ENCODE measurements at places on chromosomes 16 and 17.

- DNase-seq, result no peak
Measured at GRCh38 chr17:51888816-51889215, 269.7 kb downstream of the CA10 start.

DNA sequence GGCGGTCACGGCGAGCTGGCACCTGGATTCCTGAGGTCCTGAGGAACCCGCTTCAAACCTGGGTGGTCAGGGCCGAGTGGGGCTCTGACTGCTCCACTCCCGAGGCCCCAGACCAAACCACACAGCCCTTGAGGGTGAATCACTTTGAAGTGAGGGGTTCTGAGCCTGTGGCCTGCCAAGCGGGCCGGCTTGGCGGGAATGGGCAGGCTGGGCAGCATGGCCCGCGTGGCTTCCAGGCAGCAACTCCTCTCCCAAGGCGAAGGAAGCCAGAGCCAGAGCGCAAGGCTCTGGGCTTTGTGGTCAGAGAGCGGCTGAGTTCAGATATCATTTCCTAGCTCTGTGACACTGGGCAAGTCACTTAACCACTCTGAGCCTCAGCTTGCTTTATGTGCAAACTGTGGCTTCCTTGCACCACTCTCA lies 42.7 kb downstream of the CMIP start:
- no peak for DNase-seq

DNA sequence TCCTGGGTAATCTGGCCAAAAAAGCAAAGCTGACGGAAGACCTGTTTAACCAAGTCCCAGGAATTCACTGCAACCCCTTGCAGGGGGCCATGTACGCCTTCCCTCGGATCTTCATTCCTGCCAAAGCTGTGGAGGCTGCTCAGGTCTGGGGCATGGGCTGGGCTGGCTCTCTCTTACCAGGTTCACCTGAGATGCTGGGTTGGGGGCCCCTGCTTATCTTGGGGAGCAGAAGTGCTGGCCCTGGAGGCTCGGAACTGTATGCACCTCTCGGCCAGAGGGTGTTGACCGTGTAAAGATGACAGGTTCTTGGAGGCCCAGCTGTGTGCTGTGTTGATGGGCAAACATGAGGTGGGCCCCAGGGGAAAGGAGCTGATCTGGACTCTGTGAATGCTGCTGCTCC lies 40.2 kb downstream of the GPT2 start:
- DNase-seq, result no peak

DNA sequence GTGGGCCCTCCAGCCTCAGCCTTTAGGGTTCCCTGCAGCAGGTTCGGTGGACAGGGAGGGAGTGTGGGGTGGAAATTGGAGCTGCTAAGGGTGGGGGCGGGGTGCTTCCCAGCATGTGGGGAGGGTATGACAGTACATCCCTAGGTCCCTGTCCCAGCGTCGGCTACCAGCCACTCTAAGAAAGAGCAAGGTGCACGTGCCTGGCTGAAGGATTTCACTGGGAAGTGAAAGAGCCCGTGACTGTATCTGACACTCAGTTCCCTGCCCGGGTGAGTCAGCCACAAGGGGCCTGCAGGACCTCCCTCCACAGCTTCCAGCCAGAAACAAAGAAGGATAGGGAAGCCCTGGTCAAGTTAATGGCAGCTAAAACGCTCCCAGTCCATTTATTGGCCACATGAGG lies 4.1 kb downstream of the SNRNP25 start:
- DNase-seq, result no peak

- DNase-seq, result no peak
Measured at GRCh38 chr16:2866431-2866830, 8.5 kb upstream of the PRSS22 start.

GRCh38 chr17:81383504-81384421 lies 11.5 kb upstream of the BAHCC1 start:
- no peak for DNase-seq

DNA sequence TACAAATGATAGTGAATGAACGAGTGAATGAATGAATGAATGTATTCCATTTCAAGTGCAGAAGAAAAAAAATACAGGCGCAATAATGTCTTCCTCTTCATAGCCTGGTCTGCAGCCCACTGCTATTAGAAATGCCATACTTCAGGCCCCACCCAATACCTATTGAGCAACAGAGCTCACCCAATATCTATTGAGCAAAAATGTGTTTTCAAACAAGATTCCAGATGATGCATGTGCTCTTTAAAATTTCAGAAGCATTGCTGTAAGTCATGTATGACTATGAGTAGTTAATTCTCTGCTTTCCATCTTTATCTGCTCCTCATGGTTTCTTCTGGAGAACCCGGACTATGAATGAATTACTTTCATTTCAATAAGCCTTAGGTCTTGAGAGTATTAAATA lies 308.2 kb downstream of the XYLT1 start:
- DNase-seq, result no peak

GRCh38 chr16:85312174-85312573 lies 199.9 kb upstream of the CIBAR2 start:
- no peak for DNase-seq

DNA sequence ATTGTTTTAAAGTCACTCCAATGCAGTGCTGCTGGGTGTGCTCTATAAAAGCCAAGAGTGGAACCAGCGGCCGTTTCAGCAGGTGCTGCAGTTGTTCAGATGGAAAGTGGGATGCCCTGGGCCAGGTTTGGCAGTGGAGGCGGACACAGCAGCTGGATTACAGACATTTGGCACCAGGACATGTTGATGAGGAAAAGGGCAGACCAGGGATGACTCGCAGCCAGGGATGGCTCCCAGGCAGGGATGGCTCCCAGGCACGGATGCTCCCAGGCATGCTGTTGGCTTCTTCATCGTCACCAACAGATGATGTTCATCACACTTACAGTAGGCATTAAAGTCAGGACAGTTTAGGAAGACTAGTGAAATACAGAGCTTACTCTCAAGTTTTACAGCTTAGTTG lies 10.0 kb downstream of the GAN start:
- DNase-seq, result no peak

DNA sequence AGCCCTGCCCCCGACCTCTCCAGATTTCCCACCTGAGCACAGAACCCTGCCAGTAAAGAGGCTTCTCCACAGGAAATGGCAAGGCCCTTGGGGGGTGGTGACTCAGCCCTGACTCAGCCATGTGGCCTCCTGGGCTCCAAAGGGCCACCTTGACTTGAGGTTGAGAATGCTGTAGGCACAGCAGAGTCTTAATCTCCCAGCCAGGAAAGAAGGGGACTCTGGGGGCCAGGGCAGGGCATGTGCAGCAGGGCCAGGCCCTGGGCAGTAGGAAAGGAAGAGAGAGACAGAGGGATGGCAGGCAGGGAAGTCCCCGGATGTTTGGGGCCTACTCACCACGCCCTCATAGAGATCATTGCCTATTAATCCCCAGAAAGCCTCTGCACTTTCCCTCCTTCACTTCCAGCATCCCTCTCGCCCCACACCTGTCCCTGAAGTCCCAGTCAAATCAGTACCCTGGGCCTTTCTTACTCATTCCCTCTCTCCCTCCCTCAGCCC lies 4.8 kb upstream of the ITGA3 start:
- DNase-seq, result peak; percentile 53

DNA sequence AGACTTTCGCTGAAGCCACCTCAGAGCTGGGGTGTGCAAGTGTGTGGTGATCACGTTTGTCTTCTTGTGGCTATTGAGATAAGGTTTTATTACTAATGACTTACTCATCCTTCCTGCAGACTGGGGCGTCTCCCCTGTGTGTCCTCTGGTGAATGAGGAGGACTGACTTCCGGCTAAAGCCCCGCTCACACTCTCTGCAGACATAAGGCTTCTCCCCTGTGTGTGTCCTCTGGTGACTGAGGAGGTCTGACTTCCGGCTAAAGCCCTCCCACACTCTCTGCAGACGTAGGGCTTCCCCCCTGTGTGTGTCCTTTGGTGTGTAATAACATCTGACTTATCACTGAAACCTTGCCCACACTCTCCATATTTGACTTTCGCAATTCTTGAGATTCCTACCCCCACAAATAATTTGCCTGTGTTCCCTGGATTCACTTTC lies 19.4 kb downstream of the PRDM7 start:
- DNase-seq, result no peak

DNA sequence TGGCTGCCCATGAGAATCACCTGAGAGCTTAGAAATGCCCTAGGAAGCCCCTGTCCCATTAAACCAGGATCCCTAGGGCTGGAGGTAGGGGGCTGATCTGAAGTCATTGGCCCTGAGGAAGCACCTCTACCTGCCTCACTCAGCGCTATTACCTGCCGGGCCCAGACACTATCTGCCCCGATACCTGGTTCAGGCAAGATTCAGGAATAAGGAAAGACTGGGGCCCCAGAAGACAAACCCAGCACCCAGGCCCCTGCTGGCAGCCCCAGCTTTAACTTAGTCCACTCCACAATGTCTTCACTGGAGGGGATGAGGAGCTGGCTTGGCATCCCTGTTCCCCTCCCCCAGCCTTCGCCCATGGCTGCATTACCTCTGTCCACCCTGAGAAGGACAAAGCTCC lies 126.3 kb downstream of the GAS7 start:
- no peak for DNase-seq

GRCh38 chr16:49739381-49739780 lies 116.5 kb downstream of the ZNF423 start:
- DNase-seq, result no peak

GRCh38 chr17:67435122-67435521 lies 58.0 kb downstream of the PITPNC1 start:
- no peak for DNase-seq

- DNase-seq, result no peak
Measured at GRCh38 chr16:48862087-48862532, 252.1 kb upstream of the N4BP1 start.

DNA sequence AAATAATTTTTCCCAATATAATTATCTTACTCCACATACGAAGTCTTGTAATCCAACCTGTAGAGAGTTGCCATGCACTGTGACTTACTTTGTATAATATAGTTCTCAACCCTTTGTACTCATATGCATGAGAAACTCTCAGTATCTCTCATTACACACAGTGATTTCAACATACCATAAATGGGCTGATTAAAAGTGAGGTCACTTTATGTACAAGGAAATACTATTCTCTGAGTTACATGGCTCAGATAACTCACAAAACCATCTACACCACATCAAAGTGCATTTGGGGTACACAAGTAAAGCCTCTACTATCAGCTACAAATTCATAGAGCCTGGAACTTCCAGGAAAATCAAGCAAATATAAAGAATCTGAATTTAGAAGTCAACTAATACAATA lies 27.9 kb downstream of the SLFN12 start:
- no peak for DNase-seq

DNA sequence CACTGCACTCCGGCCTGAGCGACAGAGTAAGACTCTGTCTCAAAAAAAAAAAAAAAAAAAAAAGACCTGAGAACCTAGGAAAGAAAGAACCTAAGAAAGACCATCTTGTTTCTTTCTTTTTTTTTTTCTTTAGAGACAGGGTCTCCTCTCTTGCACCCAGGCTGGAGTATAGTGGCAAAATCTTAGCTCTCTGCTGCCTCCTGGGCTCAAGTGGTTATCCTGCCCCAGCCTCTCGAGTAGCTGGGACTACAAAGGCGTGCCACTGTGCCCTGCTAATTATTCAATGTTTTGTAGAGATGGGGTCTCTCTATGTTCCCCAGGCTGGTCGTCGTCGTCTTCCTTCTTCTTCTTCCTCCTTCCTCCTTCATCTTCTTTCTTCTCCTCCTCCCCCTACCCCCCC lies 7.8 kb upstream of the BIRC5 start:
- no peak for DNase-seq

DNA sequence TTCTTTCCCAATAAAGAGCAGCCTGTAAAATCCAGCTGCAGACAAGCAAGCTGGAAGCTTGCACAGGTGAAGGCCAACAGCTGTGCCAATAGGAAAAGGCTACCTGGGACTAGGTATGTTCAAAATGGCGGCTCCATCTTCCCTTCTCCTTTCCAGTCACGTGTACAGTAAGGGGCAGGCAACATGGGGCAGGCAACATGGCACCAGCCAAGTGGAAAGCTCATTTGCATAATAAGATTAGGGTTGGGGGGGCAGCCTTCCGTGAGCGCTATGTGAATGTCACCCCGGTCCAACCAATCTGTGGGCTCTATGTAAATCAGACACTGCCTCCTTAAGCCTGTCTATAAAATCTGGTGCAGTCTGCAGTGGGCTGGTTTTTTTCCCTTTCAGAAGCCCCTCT lies 31.3 kb downstream of the TVP23A start:
- no peak for DNase-seq

GRCh38 chr17:17297217-17297616 lies 6.0 kb upstream of the NT5M start:
- DNase-seq, result no peak

DNA sequence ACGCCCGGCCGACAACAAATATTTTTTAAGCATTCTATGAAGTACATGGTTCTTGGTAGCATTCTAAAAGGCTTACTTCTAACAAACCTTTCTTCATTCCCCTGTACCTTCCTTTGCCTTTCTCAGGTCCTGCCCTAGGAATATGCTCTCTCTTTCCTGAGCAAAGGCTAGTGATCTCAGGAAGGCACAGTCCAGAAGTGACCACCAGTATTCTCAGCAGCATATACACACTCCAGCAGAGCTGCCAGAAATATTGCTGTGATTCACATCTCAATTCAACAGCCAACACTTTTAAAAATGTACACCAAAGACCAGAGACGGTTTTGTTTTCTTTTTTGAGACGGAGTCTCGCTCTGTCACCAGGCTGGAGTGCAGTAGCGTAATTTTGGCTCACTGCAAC lies 41.4 kb upstream of the ANKFY1 start:
- no peak for DNase-seq

DNA sequence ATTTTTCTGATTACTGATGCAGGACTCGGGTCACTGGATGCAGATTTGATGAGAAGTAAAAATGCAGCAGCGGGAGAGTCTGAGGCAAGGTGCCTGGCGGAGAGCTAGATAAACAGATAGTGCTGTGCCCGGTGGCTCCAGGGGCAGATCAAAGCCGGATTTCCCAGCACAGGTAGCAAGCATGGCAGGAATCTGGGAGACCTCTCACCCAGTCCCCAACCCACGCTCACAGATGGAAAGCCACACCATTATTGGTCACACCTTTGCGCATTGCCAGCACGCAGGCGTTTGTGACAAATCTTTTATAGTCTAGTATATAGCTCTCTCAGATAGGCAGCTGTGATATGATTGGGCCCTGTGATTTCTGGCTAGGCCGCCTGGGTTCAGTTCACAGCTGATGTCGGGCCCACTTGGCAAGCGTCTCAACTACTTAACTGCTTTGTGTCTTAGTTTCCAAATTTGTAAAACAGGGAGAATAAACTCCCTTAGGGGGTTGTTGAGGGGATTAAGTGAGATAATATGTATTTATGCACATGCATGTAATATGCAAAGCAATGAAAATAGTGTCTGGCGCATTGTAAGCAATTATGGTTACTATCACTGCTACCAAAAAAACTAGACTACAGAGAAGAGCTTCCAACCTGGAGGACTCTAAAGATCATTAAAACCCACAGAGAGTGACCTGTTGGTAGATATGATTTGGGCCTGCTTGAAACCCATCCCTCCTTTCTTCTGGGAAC lies 42.0 kb upstream of the NFAT5 start:
- DNase-seq, result no peak
